ENCODE measurements at places on chromosomes 1 and 21.

GRCh38 chr1:158819461-158820443 lies 11.4 kb upstream of the MNDA start:
- DNase-seq = peak; percentile 61

GRCh38 chr21:34890470-34890723 lies 158.7 kb downstream of the RUNX1 start:
- no peak for DNase-seq

- no peak for DNase-seq
These were observed 16.7 kb downstream of the DDX59 start for GRCh38 chr1:200653022-200653462.

- DNase-seq = no peak
These were observed 20.8 kb upstream of the PIK3R3 start for GRCh38 chr1:46153228-46153627.

- DNase-seq = no peak
These were observed 23.1 kb upstream of the PHTF1 start for GRCh38 chr1:113782406-113782805.

DNA sequence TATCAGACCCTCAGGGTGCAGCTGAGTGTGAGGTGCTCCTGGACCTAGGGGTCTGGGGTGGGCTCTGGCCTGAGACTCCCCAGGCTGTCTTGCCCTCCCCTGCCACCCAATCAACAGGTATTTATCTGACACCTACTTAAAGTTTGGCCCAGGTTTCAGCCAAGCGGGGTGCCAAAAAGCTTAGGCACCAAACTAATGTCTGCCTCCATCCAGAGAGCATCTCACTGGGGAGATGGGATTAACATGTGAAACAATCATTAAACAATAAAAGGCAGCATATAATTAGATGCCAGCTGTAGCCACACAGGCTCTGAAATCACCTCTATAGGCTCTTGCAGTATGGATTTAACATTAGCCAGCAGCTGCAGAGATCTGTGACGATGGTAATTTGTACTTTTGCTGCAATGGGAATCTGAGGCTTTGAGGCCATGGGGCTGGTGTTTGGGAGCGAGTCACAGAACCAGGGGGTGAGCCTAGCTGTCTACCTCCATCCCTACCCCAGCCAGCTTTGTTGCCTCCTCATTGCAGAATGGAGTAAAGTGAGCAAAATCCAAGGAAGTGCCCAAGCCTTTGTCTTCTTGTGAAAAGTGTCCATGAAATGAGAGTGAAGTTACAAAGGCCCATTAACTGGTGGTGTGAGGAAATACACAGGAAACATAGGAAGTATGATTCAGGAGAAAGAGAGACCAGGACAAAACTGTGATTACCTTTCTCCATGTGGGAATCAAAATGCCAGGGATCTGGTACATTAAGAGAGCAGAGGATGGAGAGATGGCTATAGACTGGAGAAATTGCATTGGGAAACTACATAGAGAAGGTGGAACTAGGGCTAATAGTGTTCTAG lies 36.1 kb downstream of the EIF2D start:
- DNase-seq = no peak

- no peak for DNase-seq
These were observed 22.1 kb downstream of the HYI start for GRCh38 chr1:43431676-43432075.

DNA sequence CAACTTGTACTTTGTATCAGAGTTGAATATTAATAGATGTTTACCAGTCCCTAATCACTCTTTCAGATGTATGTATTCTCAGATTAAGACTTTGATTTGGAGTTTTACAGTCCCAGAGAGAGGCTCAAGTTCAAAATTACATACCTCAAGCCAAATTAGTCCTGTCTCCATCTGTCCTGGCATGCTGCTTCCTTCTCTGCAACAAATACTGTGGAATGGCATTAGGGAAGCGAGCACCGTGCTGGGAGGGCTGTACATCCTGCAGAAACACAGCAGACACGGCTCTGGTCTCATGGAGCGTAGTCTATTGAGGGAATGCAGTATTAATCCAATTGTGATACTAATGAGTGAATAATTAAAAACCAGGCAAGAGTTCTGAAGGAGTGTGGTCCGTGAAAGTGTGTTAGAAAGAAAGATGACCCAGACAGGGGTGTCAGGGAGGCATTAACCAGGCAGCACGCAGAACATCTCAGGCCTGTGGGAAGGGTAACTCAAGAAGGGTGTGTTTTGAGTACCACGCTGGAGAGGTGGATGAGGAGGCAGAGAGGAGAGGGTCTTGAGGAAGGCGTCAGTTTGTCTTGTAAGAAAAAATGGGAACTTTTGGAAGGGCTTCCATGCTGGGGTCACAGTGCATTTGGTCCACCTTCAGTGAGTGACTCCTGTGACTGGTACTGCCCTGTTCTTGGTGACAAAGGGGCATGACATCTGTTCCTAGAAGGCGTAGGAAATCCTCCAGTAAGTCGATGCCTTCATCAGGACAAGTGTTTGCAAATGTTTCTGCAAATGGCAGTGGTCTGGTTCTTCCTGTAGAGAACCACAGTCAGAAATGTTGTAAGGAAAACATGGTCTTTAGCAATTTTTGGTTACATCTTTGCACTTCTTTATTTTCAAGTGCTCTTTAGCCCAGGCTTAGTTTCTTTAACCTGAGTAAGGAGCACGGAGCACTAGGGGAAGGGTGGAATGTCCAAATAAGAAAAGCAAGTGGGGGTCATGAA lies 1.6 kb downstream of the RAB4A start:
- no peak for DNase-seq

DNA sequence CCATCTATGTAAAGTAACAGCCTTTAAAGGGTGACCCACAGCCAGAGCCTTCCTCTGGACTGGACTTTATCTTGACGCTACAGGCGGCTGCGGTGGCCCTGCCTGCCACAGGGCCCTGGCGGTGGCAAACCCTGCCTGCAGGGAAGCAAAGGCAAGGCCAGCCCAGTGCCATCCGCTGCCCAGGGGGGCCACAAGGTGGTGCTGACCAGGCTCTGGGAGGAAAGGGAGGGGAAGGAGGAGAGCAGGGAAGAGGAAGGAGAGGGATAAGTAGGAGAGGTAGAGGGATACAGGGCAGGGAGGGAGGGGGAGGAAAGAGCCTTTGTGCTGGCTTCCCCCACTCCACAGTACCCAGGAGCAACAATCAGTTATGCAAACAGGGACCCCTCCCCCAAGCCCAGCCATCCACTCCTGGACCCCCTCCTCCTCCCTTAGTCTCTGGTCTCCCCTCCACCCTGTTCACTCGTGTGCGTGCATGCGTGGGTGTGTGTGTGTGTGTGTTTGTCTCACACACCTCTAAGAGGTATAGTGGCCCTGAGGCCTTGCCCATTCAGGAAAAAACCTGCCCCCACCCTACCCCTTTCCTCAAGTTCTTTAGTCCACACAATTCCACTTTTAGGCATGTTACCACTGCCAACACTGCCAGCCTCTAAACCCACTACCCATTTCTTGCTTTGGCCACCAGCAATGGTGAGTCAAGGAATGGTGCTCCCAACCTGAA lies 30.3 kb downstream of the SSBP3 start:
- DNase-seq = no peak

DNA sequence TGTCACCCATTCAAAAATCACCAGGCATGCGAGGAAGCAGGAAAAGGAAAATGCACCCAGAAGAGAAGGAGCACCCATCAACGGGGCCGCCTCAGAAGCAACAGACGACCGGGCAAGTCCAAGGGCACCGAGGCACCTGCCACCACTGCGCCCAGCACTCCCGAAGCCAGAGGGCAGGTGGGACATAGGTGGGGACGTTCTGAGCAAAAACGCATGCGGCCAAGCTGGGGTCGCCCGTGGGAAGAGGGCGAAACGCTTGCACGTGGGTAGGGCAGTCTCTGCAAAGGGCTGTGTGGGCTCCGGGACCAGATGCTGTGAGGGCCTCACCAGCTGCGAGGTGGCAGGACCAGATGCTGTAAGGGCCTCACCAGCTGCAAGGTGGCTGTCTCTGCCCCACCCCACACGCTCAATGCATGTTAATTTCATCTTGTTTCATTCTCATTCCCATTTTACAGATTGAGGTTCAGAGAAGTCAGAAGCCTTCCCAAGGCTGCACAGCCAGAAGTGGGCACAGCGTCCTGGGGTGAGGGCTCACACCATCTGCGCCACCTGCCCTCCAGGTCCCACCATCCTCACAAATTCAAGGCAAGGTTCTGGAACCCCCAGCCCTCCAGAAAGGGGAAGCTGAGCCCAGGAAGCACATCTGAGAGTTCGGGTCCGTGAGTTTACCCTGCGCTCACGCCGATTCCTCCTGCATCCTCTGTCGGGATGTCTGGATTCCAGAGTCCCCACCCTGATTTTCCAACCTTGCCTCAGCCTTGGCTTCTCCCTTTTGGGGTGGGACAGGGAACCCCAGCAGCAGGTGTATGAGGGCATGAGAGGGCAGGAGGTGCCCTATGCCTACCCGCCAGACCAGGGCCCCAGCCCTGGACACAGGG lies 8.2 kb upstream of the SAMD11 start:
- DNase-seq = no peak

GRCh38 chr1:20717452-20718342 lies at the start of gene KIF17:
Gene KIF17 (minus strand): TSS chr1:20718007. CDS start chr1:20717706, 301 bp downstream.
- DNase-seq = peak; percentile 83

- DNase-seq = peak; percentile 51
These were observed 1.7 kb downstream of the WASF2 start for GRCh38 chr1:27487966-27488884.

DNA sequence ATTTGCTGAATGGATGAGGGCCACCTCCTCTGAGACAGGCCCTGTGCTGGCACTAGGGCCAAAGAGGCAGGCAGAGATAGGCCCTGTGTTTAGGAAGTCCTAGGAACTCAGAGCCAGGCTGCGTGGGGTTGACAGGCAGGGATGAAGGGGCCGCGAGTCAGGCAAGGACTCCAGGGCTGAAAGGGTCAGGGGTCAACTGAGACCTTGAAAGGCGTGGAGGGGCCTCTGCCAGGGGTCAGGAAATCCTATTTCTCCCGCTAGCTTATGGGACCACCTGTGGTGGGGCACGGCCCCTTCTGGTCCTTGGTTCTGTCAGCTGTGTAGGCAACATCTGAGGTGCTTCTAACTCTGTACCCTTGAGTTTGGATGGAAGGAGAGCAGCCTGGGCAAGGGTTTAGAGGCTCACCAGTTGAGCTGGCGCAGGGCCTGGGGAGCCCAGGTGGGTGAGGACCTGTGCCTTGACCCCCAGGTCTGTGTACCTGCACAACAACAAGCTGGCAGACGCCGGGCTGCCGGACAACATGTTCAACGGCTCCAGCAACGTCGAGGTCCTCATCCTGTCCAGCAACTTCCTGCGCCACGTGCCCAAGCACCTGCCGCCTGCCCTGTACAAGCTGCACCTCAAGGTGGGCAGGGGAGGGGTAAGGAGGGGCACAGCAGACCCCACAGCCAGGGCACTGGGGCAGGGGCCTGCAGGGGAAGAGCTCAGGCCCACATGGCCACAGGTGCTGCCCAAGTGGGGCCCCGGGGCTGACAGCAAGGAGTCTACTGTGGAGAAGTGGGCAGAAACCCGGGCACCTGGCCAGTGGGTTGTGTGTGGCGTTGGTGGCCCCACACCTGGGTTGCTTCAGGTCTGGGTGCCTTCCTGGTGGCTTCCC lies 14.9 kb downstream of the PODN start:
- no peak for DNase-seq

Data from choroid plexus epithelial cell (primary cell).